ENCODE measurements at places on chromosomes 5 and 9.

DNA sequence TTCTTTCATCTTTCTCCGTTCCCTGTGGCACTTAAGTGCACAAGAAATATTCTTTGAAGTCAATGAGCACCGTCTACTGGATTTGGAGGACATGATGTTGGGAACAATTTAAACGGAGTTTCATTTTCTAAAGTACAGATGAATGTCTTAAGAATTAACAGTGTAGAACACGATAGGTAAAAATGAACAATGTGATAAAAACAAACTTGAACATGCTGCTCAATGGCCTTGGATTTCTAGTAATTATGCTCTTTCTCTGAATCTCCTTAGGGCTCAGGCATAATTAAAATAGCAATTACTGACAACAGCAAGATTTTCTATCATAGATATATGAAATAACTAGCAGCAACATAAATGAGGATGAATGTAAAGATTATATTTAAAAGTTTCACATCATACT is 142.2 kb upstream of the CDH6 start:
- DNase-seq, result no peak

DNA sequence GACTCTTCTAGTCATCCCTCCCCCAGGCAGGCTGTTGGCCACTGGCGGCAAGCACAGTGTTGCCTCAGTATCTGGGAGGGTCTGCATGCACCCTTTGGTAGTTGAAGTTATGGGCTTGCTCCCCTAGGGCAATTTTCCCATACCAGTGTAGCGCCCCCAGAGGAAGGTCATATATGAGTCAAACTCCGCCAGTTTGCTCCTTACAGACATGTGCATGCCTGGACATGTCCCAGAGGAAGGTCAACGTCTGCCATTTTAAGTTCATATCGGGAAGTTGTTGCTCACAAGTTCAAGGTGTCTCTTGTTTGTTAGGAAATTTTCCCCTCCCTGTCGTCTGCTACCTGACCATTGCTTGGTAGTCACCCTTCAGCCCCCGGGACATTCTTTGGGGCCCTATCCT is 51.3 kb upstream of the MROH2B start:
- DNase-seq, result no peak

DNA sequence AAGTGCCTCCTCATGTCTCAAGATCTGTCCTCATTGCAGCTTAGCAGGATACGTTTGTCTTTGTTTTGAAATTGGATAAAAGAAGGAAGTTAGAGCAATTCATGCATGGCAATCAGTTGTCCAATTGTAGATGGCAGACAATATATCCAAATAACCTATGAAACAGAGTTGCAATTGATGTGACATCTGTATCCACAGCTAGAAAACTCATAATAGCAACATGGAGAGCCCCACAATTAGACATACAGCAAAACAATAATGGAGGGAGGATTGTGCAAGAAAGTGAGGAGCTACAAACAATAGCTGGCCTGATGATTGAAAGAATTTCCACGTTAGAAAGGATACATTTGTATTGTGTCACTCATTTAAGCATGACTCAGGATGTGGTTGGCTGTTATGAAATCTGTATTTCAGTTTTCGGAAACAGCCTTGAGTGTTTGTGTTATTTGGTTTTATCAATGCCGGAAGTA is 132.0 kb downstream of the FAM174A start:
- DNase-seq, result no peak

GRCh38 chr9:120698766-120699165 is 15.5 kb downstream of the MEGF9 start:
- DNase-seq, result no peak

DNA sequence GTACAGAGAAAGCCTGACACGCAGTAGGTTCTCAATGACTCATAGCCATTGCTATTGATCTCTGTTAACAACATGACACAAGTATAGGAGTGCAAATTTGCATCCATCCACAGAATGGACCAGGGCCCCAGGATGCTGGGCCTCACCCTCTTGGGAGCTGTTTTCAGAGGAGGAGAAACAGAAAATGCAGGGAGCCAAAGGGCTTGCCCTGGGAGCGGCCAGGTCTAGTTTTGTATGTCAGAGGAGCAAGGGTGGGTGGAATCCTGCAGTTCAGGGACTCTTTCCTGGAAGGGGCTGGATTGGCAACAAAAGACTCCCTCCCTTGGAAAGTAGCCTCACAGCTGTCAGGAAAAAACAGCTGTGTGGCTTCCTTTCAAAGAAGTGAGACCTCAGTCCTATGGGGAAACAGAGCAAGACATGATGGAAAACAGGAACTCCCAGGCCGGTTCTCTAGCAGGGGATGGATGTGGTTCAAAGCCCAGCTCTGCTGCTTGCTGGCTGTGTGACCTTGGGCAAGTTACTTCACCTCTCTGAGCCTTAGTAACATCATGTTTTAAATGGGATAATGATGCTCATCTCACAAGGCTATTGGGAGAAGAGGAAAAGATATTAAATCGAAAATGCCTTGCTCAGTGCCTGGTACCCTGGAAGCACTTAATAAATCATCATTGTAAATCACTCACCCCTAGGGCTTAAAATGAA is 50.5 kb upstream of the SH3PXD2B start:
- DNase-seq, result no peak

Data from activated T-cell treated with anti-CD3 and anti-CD28 coated beads, Interleukin-2, amount 50 U/mL, for 72 hours (primary cell).